ENCODE measurements at places on chromosomes 7 and 10.
A peak's percentile ranks its signal among the peaks of the same experiment; 100 is the strongest.

DNA sequence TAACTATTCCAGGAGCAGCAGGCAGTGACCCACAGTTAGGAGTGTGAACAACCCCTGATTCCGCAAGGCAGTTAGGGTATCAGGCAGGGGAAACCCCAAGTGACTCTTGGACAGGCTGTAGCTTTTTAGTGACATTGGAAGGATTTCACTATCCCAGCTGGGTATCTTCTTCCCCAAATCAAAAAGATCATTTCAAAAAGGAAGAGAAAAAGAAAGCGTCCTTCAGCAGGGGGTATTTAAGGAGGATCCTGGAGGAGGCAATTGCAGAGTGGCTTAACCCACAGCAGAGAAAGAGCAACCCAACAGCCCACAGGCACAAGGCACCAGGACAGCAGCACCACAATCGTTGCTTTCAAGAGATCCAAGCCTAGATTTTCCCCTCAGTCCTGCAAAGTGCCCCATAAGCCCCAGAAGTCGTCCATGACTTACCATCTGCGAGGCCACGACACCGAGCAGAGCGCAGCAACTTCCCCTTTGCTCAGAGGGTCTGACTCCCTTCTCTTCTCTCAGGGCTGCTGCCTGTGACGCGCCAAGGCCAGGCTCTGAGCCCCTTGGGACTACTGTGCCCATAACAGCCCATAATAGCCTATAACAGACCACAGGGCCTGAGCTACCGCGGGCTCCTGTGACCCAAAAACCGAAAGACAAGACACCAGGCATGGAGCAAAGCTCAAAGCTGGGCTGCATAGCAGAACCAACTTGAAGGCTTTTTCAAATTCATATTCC is 19.8 kb downstream of the PIK3AP1 start:
- DNase-seq: no peak

DNA sequence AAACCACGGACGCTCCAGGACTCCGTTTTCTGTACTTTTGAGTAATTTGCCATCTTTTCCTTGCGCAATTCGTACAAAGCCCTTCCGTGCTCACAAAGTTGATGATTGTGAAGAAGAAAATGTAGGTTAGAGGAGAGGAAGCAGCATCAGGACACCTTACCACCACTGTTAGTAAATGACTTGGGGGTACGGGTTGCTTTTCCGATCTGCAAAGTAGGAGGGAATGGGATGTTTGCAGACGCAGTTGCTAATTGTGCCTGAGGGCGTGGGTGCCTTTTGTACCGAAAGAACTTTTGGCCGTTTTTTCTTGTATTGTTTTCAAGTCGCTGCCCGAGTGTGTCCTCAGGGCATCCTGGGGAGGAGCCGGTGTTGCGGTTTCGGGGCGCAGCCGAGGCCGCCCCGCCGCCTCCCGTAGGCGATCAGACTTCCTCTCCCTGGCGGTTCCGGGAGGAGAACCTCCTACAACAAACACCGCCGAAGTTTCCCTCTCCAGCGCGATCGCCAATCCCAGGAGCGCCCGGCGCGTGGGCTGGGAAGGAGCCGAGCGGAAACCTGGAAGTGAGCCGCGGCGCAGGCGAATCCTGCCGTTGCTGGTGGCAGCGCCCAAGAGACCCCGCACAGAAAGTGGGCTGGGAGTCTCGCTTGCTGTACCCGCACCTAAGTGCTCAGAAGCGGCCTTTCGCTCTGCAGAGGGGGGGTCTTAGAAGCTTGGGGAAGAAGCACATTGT is 1.0 kb downstream of the PRR15 start:
- peak; percentile 50 for DNase-seq

- DNase-seq: no peak
Observed at GRCh38 chr7:107170051-107170915, 1.5 kb downstream of the HBP1 start.

DNA sequence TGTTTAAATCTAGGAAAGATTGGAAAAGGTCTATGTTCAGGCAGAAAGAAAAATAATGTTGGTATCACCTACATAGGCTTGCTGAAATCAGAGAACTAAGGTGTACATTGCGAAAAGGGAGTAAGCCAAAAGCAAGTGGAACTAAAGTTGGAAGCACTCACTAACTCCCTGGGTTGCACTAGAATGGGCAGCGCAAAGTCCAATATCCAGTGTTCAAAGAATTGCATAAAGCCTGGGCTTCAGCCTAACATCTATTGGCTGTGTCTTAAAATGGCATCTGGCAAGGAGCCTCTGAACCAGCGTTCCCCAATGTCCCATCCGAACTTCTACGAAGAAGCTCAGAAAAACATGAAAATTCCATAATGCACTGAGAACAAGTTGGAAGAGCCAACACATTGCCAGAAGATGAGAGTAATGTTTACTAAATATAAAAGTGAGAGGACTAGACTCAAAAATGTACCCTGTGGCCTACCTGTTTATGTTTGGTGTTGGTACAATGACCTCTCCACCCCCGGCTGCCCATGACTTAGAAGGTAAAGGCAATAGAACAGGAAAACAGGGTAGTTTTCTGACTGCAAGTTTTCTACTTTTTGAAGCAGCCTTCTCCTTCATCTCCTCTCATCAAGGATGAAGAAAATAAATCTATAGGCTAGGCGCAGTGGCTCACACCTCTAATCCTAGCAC is 275.9 kb upstream of the GHITM start:
- no peak for DNase-seq

DNA sequence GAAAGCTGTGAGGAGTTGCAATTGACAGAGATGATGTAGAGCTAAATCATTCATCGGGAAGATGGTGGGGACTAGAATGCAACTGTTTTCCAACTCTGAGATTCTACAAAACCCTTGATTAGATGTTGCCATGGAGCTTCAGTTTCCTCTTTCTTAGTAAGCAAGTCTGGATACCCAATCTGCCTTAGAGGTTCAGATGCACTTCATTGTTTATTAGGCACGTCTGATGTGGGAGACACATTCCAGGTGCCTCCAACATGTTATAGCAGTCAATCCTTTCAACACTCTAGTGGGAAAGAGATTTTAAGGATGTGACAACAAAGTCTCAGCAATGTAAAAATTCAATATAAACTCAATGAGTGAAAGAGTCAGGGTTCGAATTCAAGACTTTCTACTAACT is 291.3 kb upstream of the PHYHIPL start:
- DNase-seq: no peak

- no peak for DNase-seq
Observed at GRCh38 chr10:4786043-4786839, 39.8 kb upstream of the AKR1E2 start.

- no peak for DNase-seq
Observed at GRCh38 chr10:128044961-128045832, 81.0 kb downstream of the MKI67 start.

- DNase-seq: no peak
Observed at GRCh38 chr7:32222251-32222900, 152.2 kb upstream of the PDE1C start.

- no peak for DNase-seq
Observed at GRCh38 chr7:101733713-101734475, 83.5 kb upstream of the CUX1 start.

- DNase-seq: no peak
Observed at GRCh38 chr7:64795176-64795575, 948 bp downstream of the ZNF138 start.

DNA sequence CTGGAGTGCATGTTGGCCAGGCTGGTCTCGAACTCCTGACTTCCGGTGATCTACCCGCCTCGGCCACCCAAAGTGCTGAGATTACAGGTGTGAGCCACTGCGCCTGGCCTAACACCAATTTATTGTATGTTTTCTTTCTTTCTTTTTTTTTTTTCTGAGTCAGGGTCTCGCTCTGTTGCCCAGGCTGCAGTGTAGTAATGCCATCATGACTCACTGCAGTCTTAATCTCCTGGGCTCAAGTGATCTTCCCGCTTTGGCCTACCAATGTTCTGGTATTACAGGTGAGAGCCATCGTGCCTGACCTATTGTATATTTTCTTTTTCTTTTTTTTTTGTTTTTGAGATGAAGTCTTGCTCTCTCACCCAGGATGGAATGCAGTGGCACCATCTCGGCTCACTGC is 33.8 kb upstream of the UBE2H start:
- no peak for DNase-seq

All from stimulated activated effector memory CD8-positive, alpha-beta T cell treated with anti-CD3 and anti-CD28 coated beads, Interleukin-12 subunit alpha, Interleukin-12 subunit beta, amount 100 ng/mL, for 72 hours (primary cell).